ENCODE measurements at places on chromosomes 13 and 19.

GRCh38 chr19:31231237-31231636 is 118.0 kb downstream of the TSHZ3 start:
- DNase-seq = no peak

DNA sequence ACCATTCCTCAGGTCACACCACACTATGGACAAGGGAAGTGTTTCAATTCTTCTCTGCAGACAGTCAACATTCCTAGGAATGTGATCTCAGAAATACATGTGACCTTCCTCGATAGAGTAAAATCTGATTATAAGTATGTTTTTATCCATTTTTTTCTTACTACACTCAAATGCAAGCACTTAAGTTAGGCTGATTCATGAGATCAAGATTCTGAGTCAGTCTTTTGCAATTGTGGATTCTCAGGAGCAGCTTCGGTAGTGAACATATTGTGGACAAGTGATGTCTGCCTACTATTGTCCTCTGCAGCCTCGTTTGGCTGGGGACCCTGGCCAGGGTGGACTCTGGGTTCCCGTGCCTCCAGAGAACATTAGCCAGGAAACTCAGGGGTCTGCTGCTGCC is 3.2 kb downstream of the SERPINE3 start:
- no peak for DNase-seq

DNA sequence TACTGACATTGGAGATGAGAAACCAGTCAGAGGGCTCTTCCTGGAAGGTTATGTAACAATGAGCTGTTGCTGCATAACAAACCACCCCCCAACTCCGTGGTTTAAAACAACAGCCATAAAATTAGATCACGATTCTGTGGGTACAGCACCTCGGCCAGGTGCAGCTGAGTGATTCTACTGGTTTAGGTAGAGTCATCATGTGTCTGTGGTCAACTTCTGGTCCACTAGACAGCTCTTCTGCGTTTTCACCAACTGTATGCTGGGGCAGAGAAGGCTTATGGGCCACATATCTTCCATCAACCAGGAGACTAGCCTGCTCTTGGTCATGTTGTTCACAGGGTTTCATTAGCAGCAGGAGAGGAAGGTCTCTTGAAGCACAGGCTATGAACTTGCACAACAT is 585.5 kb downstream of the KCTD12 start:
- DNase-seq = no peak

DNA sequence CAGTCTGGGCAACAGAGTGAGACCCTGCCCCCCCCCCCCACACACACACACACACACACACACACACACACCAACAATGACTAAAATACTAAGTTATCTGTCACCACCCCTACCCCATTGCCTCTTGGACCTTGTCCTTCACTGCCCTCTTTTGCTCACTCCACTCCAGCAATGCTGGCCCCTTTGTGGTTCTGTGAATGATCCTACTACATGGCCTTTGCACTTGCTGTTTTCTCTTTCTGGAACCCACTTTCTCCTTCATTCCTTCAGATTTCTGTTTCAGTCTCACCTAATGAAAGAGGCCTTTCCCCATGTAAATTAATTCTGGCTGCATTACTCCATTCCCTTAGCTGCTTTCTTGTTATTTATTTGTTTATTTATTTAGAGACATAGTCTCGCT is 2.5 kb upstream of the SAMD4B start:
- no peak for DNase-seq

DNA sequence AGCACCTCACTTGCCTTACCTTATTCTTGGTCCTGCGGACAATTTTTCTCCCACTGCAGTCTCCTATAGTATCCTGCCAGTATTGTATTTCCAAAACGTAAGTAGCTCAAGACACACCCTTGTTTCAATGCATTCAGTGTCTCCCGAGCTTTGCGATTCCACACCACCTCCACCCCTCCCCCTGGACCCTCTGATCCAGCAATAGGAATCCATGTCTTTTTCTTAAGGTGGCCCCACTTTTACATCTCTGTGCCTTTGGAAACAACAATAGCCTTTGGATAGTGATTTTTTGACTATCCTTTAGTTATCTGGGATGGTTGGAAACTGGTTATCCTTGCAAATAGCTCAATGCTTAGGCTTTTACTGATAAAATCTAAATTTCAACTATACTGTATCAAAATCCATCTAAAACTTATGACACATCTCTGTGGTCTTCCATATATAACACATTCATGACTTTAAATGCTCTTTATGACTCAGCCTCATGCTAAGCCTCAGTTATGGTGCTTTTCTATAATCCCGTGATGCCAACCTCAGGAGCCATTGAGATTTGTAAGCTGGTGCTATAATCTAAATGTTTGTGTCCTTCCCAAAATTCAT is 27.1 kb downstream of the FAM216B start:
- no peak for DNase-seq

DNA sequence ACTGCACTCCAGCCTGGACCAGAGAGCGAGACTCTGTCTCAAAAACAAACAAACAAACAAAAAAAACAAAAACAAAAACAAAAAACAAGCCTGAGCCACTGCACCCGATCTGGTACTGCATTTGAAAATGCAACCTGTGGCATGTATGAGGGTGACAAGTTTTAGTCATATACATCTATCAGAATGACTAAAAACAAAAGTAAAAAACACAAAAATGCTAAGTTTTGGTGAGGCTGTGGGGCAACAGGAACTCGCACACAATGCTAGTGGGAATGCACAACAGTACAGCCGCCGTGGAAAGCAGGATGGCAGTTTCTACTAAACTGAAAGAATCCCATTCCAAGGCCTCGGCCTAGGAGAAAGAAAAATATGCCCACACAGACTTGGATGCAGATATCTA is 7.8 kb downstream of the EBPL start:
- DNase-seq = no peak

DNA sequence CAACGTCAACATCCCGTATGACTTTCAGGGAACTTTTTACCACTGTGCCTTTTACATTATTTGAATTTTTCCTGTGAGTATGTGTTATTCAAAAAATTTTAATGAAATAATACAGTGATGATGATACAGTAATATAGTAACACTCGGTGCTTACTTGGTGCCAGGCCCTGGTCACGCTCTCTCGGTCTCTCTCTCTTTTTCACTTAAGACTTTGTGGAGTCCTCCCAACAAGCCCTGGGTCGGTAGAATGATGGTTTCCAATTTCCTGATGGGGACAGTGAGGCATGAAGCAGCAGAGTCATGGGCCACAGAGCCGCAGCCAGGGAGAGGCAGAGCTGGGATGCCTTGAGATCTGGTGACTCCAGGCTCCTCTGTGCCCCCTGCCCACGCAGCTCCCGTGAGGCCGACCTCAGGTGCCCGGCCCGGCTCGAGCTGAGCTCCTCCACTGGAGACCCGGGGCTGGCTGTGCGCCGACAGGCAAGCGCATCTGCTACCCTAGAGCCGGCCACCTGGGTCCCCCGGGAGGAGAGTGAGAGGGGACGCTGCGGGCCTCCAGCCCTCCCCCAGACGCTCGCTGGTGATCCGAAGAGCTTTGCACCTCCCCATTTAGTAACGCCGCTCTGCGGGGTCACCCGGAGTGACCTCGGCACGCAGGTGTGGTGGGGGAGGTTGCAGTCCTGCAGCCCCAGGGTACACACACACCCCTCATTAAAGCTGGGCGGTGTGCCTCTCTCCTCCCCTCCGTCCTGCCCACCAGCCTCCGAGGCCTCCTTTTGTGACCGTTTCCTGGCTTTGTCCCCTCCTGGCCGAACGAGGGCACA is 4.4 kb upstream of the SBK3 start:
- DNase-seq = peak; percentile 59

DNA sequence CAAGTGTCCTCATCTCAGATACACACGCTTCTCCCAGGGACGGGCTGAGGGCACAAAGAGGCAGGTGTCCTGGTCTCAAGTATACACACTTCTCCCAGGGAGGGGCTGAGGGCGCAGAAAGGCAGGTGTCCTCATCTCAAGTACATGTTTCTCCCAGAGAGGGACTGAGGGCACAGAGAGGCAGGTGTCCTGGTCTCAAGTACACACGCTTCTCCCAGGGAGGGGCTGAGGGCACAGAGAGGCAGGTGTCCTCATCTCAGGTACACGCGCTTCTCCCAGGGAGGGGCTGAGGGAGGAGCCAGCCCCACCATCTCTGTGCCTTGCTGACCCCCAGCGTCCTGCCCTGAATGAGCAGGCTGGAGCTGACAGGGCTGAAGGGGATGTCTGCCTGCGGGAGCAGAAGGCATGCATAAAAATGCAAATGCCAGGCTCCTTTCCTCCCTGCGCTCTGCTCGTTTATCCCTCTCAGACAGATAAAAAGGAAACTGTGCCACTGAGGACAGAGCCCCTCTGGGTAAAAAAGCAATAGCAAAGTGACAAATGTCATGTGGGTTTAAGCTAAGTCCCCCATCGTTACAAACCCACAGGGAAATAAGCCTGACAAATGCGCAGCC is 96.1 kb upstream of the UQCRFS1 start:
- no peak for DNase-seq

- DNase-seq = no peak
These were observed 698.7 kb upstream of the ARGLU1 start for GRCh38 chr13:107266657-107267056.

DNA sequence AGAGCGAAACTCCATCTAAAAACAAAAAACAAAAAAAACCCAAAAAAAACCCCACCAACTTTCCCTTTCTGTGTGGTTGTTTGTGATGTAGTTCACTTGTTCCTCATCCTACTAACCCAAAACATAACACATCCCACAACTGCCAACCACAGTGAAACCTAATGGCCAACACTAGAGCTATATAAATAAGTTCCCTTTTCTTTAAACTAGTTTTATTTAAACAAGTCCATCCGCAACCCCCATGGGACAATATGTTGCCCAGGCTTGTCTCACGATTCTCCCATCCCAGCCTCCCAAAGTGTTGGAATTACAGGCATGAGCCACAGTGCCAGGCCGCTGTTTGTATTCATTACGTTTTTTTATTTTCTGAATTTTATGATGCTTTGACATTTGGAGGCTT is 71.2 kb upstream of the ADGRE5 start:
- DNase-seq = no peak

GRCh38 chr13:65913173-65913572 is 1317.0 kb downstream of the PCDH9 start:
- DNase-seq = no peak

DNA sequence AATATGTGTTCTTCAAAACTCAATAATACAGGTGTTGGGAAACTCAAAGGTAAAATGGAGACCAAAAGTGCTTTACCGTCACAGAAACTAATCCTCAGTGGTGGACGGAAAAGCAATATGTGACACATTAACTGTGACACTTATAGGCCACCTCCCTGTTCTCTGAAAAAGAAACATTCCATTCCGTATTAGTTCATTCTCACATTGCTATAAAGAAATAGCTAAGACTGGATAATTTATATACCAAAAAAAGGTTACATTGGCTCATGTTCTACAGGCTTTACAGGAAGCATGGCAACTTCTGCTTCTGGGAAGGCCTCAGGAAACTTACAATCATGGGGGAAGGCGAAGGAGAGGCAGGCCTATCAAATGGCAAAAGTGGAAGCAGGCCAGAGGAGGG is 435.3 kb upstream of the HTR2A start:
- no peak for DNase-seq

DNA sequence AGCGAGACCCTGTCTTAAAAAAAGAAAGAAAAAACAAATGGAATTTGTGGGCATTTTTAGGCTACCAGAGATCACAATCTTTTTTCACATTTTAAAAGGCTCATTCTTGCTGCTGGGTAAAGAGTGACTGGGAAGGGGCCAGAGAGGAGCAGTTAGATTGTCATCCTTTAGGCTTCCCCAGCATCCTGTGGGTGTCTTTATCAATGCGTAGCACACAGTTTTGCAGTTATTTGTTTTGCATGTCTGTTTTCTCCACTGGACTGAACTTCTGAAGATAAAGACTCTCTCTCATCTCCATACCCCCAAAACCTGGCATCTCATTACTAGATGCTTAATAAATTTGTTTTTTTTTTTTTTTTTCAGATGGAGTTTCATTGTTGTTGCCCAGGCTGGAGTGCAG is 2.1 kb upstream of the UTP14C start:
- DNase-seq = no peak

DNA sequence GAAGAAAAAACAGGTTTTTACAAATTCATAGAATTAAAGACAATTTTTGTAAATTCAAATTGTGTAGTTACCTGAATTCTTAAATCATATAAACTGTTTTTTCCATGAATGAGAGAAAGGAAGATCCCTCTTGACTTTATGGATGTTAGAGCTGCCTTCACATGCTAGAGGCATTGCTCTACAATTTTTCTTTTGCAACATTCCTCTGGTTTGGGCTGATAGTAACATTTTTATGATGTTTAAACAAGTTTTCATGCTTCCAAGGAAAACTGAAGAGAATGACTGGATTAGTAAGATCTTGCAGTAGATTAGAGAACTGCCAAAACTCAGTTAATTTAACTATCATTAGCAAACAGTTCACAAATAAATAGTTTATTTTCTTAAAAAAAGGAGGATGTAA is 250.6 kb downstream of the GPC6 start:
- no peak for DNase-seq

DNA sequence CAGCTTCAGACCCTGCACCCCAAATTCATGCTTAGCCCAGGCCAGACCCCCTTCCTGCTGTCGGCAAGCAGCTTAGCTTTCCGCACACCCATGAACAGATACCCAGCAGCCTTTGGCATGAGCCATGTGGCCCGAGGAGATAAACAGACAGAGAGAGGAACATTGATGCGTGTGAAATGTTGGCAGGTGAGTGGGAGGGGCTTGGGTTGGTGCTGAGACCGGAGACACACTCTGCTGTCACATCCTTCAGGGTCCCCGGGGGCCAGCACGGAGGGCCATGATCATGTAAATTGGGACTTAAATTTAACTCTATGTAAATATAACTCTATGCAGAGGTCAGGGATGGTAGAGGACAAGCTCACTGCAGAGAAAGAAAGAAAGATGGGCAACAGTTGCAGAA is 1.5 kb downstream of the CD22 start:
- DNase-seq = no peak

GRCh38 chr19:48445256-48445605 is 552 bp upstream of the GRWD1 start:
- DNase-seq = peak; percentile 69

- DNase-seq = no peak
These were observed 47.8 kb upstream of the KPNA3 start for GRCh38 chr13:49840266-49840665.

- no peak for DNase-seq
These were observed at the start of gene SLITRK6 for GRCh38 chr13:85799097-85799582. TSS of gene SLITRK6 (minus strand) at chr13:85799419. CDS start at chr13:85796508, 2,911 bp downstream.

- DNase-seq = no peak
These were observed 86.9 kb downstream of the FOXO1 start for GRCh38 chr13:40579535-40579934.

- DNase-seq = no peak
These were observed 216.8 kb downstream of the DIAPH3 start for GRCh38 chr13:59946944-59947343.

DNA sequence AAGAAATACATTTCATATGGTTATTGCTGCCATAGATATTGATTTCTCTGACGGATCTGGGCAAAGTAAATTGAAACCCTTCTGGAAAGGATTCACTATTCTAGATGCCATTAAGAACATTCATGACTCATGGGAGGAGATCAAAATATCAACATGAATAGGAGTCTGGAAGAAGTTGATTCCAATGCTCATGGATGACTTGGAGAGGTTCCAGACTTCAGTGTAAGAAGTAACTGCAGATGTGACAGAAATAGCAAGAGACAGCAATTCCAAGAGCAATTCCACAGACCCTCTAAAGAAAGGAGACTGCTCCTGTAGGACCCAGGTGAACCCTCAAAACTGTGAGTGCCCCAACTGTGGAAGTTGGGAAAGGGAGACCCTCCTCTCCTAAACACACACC is 30.9 kb upstream of the KCTD12 start:
- no peak for DNase-seq

- no peak for DNase-seq
These were observed 1.1 kb downstream of the KIR3DL2 start for GRCh38 chr19:54851353-54851752.

GRCh38 chr19:34676697-34677385 is at the start of gene SCGB2B2:
TSS of gene SCGB2B2 (minus strand) at chr19:34677159. CDS start at chr19:34594563, 82,596 bp downstream.
- DNase-seq = peak; percentile 70

- DNase-seq = peak; percentile 72
These were observed at the start of gene CEACAM1 for GRCh38 chr19:42528354-42529247. TSS of gene CEACAM1 (minus strand) at chr19:42528481. CDS start at chr19:42528374, 107 bp downstream.

Data from LoVo (cell line).